ENCODE measurements at places on chromosomes 4 and X.

DNA sequence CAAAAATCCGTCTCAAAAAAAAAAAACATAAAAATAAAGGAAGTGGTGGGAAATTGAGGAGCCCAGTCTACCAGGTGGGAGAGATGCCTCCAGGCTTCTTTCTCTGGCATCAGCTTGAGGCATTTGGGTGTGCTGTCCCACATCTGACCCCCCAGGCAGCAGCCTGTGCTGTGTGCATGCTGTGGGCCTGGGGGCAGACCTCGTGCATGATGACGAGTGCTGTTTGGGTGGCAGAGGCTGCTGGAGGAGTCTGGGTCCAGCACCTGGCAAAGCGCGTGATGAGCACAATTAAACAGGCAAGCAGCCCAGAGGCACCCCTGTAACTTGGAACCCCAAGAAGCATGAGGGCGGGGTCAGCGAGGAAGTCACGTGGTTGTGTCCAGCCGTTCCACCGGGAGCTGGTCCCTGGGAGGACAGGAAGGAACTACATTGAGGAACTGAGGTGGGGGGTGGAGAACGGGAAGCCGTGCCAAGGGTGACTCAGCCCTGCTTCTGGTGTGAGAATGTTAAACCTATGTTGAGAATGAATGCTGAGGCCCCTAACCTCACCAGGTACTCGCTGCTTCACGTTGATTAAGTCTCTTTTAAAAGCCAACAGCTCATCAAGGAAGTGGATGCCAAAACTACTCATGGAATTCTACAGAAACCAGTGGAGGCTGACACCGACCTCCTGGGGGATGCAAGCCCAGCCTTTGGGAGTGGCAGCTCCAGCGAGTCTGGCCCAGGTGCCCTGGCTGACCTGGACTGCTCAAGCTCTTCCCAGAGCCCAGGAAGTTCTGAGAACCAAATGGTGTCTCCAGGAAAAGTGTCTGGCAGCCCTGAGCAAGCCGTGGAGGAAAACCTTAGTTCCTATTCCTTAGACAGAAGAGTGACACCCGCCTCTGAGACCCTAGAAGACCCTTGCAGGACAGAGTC is 6.1 kb downstream of the TACC3 start:
- DNase-seq = no peak

DNA sequence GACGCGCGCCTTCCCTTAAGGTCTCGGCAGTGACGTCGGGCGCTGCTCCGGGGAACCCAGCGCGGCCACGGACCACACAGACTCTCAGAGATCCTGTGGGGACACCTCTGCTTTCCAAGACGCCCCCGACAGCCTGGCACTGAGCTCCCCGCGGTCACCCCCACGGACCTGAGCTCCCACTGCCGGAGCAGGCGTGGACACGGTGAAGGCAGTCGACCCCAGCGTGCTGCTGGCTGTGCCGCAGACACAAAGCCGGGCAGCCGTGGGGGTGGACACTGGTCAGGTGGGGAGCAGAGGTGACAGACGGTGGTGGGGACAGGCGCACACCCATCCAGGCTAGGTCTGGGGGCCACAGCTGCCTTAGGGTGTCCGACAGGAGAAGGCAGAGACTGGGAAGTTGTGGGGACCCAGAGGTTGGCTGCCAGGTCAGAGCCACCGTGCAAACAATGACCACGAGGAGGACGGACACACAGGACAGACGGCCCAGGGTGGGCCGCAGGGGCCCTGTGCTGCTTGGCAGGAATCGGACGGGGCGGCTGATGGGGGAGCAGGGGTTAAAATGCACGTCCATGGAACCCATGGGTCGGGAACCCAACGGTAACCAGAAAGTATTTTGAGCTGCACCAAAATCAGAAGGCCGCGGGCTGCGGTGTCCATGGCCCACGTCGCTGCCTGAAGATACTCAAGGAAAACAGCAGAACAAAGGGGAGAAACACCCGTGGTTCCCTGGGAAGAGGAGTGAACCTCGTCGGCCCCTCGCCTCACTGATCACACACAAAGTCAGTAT is 16.6 kb upstream of the GTPBP6 start:
- DNase-seq = no peak

- DNase-seq = no peak
Measured at GRCh38 chr4:65669111-65670019, 924 bp downstream of the EPHA5 start.

DNA sequence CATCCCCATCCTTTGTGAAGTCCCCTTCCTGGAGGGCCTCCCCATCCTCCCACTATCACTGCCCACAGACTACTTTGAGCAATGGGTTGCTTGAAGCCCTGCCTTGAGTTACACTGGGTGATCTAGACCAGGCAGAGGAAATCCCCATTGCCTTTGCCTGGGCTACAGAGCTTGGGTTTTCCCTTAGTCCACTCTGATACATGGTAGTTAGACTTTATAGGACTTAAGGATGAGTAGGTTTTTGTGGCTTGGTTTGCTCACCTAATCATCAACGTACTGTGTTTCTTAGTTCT is 56.6 kb downstream of the TMEM131L start:
- DNase-seq = no peak

DNA sequence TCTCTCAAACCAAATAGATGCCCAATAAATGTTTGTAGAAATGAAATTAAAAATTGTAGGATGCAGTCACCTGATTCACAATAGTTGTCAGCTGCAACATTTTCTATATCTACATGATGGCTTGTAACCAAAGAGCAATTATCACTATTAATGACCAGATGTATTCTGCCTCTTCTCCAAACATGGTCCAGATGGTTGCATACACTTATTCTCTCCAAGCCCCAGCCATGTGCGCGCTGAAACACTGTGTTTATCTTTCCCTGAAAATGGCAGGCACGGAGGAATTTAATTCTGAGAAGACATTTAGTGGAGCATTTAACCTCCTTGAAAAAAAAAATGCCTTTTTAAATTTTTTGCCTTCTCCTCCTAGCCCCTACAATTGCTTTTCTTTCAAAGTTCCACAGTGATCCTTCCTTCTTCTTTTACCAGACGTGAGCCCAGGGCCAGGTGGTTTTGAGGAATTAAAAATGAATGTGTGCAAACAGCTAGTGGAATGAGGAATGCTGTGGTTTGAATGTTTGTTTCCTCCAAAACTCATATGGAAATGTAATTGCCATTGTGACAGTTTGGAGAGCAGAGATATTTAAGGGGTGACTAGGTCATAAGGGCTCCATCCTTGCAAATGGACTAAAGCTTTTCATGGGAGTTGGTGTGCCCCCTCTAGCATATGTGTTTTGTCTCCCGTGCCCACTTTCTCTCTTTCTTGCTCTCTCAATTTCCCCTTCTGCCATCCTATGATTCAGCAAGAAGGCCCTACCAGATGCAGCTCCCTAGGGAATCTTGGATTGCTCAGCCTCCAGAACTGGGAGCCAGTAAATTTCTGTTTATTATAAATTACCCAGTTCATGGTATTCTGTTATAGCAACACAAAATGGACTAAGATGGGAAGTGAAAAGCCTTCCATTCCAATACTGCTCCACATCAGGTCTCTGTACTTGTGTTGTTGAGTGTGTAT is 136.0 kb downstream of the GABRB1 start:
- DNase-seq = no peak

DNA sequence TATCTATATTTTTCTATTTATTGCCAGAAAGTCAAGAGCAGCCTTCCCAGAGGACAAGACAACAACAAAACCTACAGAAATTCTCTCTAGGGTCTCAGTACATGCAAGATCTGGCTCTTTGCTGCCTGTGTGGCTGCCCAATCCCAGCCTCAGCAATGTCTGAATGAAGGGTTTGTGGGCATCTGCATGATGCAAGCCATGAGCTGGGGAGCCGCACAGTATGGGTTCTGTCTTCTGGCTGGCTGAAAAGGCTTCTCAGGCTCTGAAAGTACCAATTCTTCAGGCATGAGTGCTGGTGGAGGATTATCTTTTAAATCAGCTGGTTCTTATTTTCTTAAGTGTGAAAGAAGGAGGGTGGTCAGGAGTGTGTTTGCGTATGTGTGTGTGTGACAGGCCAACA is 104.6 kb downstream of the PDGFRA start:
- no peak for DNase-seq

- DNase-seq = no peak
Measured at GRCh38 chr4:112516471-112517066, 589 bp upstream of the NEUROG2 start.

DNA sequence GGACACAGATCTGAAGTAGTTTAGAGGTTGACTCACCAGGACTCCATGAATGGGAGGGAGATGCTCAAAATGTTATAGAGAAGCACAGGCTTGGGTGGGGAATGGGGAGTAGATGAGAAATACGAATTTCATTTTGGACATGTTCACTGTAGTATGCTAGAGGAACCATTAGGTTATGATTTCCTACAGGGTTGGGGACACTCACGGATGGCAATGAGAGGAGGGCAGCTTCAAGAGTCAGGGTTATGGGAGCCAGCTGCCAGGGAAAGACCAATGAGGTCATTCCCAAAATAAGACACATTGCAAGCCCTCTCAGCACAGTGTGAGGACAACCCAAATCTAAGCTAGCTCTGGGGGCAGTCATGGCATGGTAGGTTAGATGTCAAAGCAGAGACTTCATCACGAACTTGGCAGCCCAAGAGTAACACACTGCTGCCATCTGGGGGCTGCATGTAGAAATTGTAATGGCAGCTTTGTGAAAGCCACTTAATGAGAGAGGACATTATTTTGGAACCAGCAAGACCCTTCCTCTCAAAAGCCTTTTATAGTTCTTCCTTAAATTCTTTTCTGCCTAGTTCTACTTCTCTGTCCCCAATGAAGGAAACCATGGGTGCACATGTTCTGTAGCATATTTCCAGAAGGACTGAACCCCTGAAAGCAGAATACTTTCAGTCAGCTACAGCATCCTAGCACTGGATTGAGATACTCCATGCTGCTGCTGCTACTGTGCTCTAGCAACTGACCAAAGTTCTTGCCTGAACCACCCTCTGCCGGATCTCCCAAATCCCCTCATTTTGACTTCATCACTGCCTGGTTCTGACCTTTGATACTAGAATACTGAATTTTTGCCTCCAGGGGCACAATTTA is 16.2 kb upstream of the ZCCHC12 start:
- DNase-seq = no peak

GRCh38 chr4:49044270-49044669 is 58.2 kb downstream of the CWH43 start:
- no peak for DNase-seq

DNA sequence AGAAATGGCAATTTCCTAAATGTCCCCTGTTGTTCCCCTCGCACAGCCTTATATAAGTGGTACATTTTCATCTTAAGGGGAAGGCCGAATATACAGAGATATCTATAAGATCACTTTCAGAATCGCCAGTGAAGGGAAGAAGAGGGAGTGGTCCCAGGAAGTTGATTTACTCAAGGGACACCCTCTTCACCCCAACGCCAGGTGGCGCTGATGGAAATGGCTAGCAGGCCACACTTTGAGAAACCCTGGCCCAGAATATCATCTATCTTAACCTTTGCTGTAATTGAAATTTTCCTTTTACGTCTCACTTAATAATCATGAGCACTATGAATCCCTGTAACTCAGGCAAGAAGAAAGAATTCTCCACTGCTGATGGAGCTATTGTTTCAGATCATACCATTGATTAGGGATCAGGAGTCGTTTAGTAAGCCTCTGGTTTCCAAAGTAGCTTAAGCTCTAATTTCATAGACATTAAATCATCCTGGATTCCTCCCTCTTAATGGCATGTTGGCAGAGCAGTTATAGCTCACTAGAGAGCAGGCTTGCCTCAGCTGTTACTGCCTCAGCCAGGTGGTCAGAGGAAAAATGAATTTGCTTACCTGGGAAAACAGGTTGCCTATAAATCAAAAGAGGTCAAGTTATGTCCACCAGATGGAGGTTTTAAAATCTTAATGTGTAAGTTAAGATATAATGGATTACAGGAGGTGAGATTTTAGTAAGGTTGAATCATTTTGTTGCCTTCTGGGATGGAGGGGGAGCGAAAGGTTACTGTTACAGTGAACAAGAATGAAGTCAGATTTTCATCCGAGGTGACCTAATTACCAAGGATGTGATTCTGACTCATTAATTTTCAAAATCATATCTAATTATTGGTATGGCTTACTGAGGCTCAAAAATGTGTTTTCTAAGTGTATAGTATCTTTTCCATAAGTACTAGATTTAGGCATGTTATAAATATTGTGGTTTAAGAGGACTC is 941.2 kb upstream of the TENM3 start:
- DNase-seq = no peak

DNA sequence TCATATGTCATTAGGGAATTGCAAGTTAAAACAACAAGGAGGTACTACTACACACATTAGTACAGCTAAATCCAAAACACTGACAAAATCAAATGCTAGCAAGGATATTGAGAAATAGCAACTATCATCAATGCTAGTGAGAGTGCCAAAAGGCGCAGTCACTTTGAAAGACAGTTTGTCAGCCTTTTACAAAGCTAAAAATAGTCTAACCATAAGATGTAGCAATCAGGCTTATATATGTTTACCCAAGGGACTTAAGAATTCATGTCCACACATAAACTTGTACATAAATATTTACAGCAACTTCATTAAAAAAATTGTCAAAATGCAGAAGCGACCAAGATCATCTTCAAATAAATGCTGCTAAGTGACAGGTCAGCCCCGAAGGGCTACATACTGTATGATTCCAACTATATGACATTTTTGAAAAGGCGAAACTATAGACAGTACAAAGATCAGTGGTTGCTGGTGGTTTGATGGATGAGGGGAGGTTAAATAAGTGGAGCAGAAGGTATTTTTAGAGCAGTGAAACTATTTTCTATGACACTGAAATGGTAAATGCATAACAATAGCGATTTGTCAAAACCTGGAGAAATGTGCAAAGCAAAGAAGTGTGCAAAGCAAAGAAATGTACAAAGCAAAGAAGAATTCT is 704.8 kb downstream of the ARAP2 start:
- DNase-seq = no peak

- no peak for DNase-seq
Measured at GRCh38 chr4:13129095-13129494, 355.0 kb downstream of the RAB28 start.

DNA sequence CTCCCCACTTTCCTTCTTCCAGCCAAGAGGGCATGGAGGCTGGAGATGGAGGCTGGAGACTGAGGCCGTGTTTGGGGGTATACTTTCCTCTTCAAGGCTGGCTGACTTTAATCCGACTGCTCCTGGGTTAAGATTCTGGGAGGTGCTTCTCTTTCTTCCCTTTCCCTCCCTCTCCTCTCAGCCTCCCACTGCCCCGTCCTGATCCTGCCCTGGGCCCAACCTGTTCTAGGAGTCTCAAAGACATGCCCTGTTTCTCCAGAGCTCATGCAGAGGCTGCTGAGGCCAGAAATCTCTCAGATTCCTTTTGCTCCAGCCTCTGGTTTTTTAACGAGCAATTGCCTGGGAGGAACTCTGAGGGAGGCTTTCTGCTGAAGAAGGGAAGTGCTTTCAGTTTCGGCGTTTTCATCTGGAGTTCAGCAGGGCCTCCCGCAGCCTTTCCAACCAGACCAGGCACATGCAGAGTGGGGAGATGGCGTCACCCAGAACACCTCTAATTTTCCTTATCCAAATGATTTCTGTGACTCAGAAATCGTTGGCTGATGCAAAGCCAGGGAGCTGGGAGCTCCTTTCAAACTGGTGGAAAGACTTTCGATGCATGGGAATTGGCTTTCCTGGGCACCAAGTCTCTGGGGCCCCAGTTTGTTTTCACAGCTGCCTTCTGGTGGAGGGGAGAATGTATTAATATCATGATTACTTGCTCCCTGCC is 34.5 kb upstream of the FAM9C start:
- no peak for DNase-seq

Data from stimulated activated CD4-positive, alpha-beta T cell treated with anti-CD3 and anti-CD28 coated beads, TNF-alpha, amount 100 ng/mL, for 1 hour (primary cell).